ENCODE measurements at places on chromosomes 12 and 14. TPM values are rescaled to one million over a fixed set of nuclear protein-coding genes. Genes with fewer than 3 reads are reported as not detected.

Gene PUS1
- total RNA-seq: 18.0 TPM

Gene PARP11
- total RNA-seq: 3.3 TPM

Gene CD27
- total RNA-seq: 0.29 TPM

Gene CLEC14A
- under 0.01 TPM for total RNA-seq

Gene PRB4
- not detected for total RNA-seq

Gene BATF
- total RNA-seq: 0.72 TPM

Gene C1S
- 40.7 TPM for total RNA-seq

Gene TMEM263
- total RNA-seq: 107 TPM

Gene TMEM253
- total RNA-seq: not detected

Gene CCDC175
- total RNA-seq: not detected

Gene NXPH4
- 1.8 TPM for total RNA-seq

Gene SALL2
- 1.6 TPM for total RNA-seq

Gene IAPP
- not detected for total RNA-seq

Gene PRB3
- total RNA-seq: not detected

Gene LYZ
- 1.0 TPM for total RNA-seq

Gene LRP1-AS
- total RNA-seq: not detected

Gene ADCY6
- total RNA-seq: 34.1 TPM

Gene RAD52
- 10.7 TPM for total RNA-seq

Gene RERGL
- not detected for total RNA-seq

Gene ITGA7
- 0.14 TPM for total RNA-seq

Gene BCAT1
- 318 TPM for total RNA-seq

Gene SLC25A47
- not detected for total RNA-seq

Gene ANKRD33
- not detected for total RNA-seq

Gene ZNF891
- total RNA-seq: 0.44 TPM

Gene SVOP
- not detected for total RNA-seq

Gene MSI1
- not detected for total RNA-seq

Gene KRT83
- not detected for total RNA-seq

Gene IGFBP6
- 250 TPM for total RNA-seq

Gene PPM1A
- 33.0 TPM for total RNA-seq

Gene EID3
- total RNA-seq: 9.0 TPM

Gene PLA2G1B
- total RNA-seq: not detected

Gene RHOJ
- 1.5 TPM for total RNA-seq

Gene ZDHHC22
- not detected for total RNA-seq

Gene TAPBPL
- total RNA-seq: 8.6 TPM

Gene DLK1
- total RNA-seq: not detected

Gene KRT80
- total RNA-seq: 0.22 TPM

Gene SYT1
- 5.2 TPM for total RNA-seq

Gene LRRC43
- 1.8 TPM for total RNA-seq

Gene PRB2
- not detected for total RNA-seq

Gene OR4N5
- not detected for total RNA-seq

Gene RNF212B
- not detected for total RNA-seq

Data from placental pericyte (primary cell).